ELR (cell line): ENCODE measurements at places on chromosomes 6 and 20.

DNA sequence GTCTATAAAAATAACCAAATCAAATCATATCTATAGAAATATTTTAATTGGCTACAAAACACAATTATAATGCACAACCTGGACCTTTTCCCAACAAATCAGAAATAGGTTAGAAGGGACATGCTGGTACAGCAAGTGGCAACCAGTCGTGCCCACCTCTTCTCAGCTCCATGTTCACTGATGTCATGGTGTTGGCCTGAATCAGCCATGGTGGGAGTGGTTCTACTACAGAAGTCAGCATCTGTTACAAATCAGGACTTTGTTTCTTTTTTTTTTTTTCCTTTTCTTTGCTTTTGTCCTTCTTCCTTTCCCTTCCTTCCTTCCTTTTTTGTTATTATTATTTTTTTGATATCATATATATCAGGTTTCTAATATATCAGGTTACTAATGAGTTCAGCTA lies 91.2 kb downstream of the RALGAPA2 start:
- no peak for DNase-seq

- DNase-seq: peak; percentile 50
Measured at GRCh38 chr6:109527989-109528388, 45.0 kb upstream of the ZBTB24 start.

GRCh38 chr6:31702819-31703716 lies at the start of gene ABHD16A:
Gene ABHD16A, minus strand, starts transcription at chr6:31703324. Its CDS starts 43 bp downstream, at chr6:31703281.
- peak; percentile 99 for DNase-seq

GRCh38 chr6:125200941-125201340 lies 47.4 kb downstream of the TPD52L1 start:
- DNase-seq: peak; percentile 6

- DNase-seq: no peak
Measured at GRCh38 chr6:133880896-133881295, 8.0 kb upstream of the TCF21 start.

DNA sequence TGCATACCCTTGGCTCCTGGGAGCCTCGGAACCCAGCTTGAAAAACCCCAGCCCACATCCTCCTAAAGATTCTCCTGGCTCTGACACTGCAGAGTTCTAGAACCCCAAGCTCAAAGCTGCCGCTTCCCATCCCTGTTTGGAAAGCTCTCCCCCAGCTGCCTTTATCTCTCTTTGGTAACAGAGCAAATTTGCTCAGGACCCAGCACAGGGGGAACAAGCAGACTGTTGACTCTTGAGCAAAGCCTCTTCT lies 38.9 kb downstream of the HNF4A start:
- no peak for DNase-seq

- DNase-seq: no peak
Measured at GRCh38 chr6:165820407-165820806, 157.4 kb upstream of the PDE10A start.

GRCh38 chr6:110699780-110700179 lies 115.5 kb downstream of the CDK19 start:
- no peak for DNase-seq

GRCh38 chr20:64153410-64153809 lies 10.8 kb upstream of the MYT1 start:
- no peak for DNase-seq

GRCh38 chr20:43755390-43755789 lies 28.6 kb upstream of the GTSF1L start:
- peak; percentile 96 for DNase-seq

GRCh38 chr20:48630342-48631075 lies 197.3 kb downstream of the PREX1 start:
- DNase-seq: no peak

- DNase-seq: peak; percentile 98
Measured at GRCh38 chr6:134436281-134436815, 118.4 kb upstream of the SGK1 start.

DNA sequence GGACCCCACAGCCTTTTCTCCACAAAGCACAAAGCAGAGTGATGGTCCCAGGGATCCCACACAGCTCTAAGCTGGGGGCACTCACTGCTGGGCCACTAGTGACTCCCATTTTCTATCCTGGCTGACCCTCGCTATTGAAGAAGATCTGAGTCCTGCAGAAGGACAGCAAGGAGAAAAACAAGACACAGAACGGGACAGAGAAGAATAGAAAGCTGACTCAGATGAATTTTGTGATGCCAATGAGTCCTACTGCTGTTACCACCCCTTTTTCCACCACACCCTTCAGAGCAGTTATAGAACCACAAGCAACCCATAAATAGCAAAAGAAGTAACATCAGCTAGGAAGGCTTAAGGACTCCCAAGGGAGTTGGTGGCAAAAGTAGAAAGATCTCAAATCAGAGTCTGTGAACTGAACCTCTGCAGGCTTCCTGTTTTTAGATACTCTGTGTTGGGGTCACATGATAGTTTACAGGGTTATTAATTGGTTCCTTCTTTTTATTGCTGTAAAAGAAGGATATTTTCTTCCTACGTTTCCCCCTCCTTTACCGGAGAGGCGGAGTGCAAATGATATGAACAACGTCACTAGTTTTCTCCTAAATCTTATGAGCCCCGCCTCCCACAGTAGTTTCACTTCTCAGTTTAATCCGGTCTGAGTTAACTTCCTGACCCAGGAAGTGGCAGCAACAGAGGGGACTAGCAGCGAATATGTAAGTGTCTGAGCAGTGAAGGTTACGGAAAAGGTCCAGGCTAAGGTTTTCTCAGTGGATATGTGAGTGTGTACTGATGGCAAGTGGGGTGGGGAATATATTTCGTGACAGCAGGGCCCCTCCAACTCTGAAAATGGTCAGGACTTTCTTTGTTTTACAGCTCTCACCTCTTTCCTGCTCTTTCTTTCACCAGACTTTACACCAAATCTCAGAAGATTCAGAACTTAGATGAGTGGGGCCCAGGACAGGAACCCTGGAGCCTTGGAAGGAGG lies at the start of gene TRIM38:
Gene TRIM38, plus strand, starts transcription at position 654 of the 979 bp plus-strand sequence. CDS start 3,721 bp downstream, outside the sequence.
- peak; percentile 92 for DNase-seq

DNA sequence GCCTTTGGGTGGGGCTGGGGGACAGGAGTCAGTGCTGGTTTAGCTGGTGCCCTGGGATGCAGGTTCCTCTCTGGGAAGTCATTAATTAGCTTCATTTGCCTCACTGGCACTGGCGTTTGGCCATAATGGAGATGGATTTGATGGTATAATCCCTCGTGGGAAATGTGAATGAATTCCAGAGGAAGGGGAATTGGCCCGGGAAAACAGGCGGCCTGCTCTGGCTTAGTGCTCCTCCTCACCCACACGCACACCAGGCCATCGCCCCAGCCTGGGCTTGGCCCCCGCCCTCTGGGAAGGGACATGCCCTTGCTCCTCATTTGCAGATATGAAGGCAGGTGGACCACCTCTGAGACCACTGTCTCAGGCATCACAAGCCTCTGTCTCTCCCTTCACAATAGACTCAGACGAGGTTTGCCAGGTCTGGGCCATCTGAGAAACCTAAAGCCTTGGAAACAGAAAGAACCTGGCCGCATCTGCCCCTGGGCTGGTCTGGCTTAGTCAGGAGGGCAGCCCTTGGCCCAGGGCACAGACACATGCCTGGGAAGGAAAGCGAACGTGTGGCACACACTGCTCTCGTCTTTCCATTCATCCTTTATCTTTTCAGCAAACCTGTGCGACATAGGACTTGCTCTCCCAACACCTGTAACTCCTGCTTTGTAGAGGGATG lies 199.2 kb upstream of the CDH4 start:
- no peak for DNase-seq

DNA sequence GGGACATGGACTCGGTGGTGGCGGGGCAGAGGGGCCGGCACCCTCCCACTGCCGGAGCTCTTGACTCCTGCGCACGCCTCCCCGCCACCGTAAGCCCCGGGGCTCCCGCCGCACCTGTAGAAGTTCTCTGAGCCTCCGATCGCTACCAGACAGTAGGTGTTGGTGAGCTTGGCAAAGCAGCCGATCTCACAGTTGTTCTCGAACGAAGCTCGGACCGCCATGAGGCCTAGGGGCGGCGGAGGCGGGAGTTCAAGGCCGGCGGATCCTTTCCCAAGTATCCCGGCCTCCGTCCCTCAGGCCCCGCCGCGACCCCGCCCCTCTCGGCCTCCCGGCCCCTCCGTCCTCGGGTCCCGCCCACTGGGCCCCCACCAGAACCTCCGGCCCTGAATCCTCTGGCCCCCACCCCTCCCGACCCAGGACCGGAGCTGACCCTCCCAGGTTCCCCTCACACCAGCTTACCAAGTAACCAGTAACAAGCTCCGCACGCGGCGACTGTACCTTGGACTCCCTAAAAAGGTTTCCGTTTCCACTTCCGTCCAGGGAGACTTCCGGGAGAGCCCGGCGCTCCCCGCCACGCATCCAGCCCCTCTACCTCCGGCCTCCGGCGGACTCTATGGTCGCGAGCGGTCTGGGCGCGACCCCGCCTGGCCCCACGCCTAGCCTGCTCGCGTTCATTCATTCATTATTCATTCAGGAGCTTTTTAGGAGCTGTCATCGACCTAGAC lies at the start of gene EIF6:
Gene EIF6, minus strand, starts transcription at position 506 of the 725 bp plus-strand sequence. Its CDS starts 285 bp downstream, at position 221.
- DNase-seq: peak; percentile 95

DNA sequence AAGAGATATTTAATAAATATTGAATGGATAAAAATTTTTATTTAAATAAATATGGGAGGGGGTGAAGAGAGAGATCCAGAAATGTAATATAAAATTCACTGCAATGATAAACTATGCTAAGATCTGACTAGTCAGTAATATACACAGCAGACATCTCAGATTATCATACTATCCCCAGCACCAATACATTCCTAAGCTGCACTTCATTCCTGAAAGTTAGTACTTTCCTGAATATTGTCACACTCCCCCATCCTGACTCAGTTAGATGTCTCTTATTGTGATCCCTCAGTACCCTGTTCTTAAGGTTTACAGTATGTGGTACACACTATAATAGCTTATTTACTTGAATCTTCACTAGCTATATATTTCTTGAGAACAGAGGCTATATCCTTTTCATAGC lies 88.3 kb upstream of the KCNQ5 start:
- peak; percentile 9 for DNase-seq

GRCh38 chr6:5213836-5214235 lies 46.9 kb downstream of the LYRM4 start:
- DNase-seq: peak; percentile 81

GRCh38 chr20:23151008-23151703 lies 65.0 kb upstream of the CD93 start:
- DNase-seq: no peak

DNA sequence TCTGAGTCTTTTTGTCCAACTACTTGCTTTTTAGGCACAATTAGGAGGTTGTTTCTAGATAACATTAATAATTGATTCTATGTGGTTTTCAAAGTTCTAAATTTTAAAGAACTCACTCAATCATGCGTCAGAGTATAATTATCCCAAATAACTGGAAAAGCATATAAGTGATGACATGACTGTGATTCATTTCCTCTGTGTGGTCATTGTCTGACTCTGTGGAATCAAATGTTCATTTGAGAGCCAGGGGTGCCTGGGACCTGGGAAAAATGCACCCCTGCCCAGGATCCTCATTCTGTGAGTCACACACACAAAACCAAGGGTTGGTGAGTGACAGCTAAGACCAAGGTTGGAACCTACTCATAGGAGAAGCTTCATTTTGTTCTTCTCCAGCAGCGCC lies 127.1 kb upstream of the MLIP start:
- peak; percentile 98 for DNase-seq

- DNase-seq: no peak
Measured at GRCh38 chr6:111899531-111899930, 26.3 kb upstream of the FYN start.

DNA sequence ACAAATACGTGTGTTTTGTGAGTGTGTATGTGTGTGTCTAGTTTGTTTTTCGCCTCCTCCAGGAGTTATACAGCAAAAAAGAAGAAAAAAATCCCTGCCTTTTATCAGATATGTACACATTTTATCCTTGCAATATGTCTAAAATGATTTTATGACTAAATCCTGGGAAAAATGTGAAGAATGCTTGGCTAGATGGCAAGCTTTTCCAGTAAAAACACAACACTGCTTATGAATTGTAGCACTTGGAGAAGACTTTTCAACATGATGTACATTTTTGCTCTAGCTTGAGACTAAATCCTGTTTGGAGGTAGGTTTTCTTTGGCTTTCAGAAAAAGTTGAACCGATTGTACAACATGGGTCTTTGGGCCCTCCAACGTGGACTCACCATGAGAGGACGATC lies 160.2 kb downstream of the GMPR start:
- DNase-seq: no peak

- DNase-seq: no peak
Measured at GRCh38 chr6:129607581-129608186, 102.3 kb downstream of the ARHGAP18 start.

DNA sequence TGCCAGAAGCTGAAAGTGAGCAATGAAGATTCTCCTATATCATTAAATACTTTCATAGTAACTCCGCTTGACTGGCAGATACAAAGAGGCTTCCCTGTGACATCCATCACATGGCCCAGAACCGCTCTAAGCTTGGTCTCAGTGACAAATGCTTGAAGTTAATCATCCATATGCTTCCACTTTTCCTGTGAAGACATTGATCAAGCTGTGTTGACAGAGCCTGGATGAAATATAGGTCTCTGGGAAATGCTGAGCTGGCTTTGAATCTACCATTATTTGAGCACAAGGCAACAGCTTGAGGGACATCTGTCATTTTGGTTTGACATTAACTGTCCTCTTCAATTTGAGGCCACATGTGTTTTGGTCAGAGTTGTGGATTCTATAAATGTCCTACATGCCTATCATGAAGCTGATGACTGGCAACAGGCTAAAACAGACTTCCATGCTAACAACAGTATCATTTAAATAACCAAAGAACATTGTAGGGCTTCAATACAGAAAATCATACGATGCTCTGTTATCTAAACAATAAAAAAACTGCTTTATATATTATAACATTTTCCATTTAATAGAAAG lies 402.2 kb upstream of the IRAK1BP1 start:
- DNase-seq: no peak

- DNase-seq: no peak
Measured at GRCh38 chr20:43863821-43864544, 50.7 kb upstream of the TOX2 start.

DNA sequence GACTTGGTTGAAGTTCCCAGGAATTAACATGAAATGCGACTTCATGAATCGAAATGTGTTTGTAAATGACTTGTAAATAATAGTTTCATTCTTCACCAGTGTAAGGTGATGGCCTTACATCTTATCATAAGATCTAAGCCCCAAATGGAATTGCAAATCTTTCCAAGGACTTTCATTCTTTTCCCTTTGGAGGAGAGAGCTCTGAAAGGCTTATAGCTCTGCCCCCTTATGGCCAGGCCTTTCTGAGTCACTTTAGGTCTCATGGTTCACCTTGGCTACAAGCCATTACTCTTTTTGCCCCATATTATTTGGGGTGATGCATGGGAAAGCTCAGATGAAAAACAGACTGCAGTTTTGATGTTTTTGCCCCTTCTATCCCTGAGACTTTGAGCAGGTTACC lies 209.1 kb upstream of the BMP2 start:
- no peak for DNase-seq

GRCh38 chr20:46433051-46433450 lies 26.6 kb upstream of the ELMO2 start:
- no peak for DNase-seq

GRCh38 chr6:43743682-43744381 lies 26.2 kb upstream of the VEGFA start:
- DNase-seq: no peak

DNA sequence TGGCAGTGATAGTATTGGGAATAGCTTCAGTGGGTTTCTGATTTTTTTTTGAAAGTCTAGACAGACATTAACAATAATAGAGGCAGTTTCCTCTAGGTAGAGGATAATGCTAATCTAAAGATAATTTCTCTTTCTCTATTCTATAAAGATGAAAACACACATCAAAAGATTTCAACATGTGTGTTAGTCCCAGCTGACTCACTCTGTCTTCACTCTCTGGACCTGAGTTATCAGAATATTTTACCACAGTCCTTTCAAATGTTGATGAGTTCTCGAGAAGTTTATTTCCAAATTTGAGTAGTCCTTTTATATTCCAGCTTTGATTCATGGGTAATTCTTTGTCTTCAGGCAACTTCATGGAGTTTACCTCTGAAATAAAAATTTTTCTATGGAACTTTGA lies 17.1 kb downstream of the RPRD1B start:
- peak; percentile 64 for DNase-seq
